Mammary microvascular endothelial cell (primary cell): ENCODE measurements at places on chromosomes 1 and 21. TPM values are rescaled to one million over a fixed set of nuclear protein-coding genes. Genes with fewer than 3 reads are reported as not detected.

GCSAML gene
- not detected in 2 replicates for total RNA-seq

VWA5B1 gene
- not detected in 2 replicates for total RNA-seq

AMPD2 gene
- 31.4 and 53.6 TPM in 2 replicates for total RNA-seq

NEK2 gene
- 23.2 and 24.2 TPM in 2 replicates for total RNA-seq

TMPRSS3 gene
- total RNA-seq, result not detected in 2 replicates
